ENCODE measurements at places on chromosomes 7 and 10.

DNA sequence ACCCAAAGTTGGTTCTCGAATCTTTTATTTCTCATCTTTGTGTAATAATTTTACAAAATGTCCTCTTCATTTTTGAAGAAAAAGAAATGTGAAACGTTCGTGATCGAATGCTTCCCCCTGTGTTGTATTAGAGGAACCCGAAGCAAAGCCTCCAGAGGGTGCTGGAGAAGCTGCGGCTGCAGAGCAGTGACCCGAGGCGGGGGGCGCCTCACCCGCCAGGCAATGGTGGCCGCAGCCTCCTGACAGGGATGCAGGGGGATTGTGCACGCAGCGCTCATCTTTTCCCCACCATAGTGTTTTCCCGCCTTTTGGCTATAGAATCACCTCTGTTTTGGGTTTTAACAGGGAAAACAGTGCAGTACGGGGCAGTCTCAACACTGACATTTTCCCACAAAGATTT is 307.5 kb upstream of the ANKRD30A start:
- H3K4me1 ChIP-seq, result no peaks in the 10 kb centered on the region
- H3K36me3 ChIP-seq, result no peaks in the 10 kb centered on the region
- no peak overlapping the region for H3K27ac ChIP-seq
- DNase-seq, result no peak

DNA sequence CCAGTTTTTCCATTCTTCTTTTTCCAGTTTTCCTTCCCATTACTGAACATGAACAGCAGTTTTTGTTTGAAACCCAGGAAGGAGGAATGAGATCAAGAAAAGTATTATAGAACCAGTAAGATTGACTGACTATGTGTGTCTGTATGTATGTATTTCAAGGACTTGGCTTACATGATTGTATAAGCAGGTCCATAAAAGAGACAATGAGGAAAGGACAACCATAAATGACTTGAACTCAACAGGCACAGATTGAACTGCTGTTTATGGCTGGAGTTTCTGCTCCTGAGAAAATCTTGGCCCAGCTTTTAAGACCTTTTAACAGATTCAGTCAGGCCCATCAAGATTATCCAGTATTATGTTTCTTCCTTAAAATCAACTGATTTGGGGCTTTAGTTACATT is 39.1 kb downstream of the TMEM106B start:
- no peaks in the 10 kb centered on the region for H3K27me3 ChIP-seq
- H3K27ac ChIP-seq, result no peak overlapping the region
- H3K36me3 ChIP-seq, result peaks cover 27% of the 10 kb centered on the region
- peaks cover 3% of the 10 kb centered on the region for H3K4me1 ChIP-seq
- H3K4me3 ChIP-seq, result no peak overlapping the region

DNA sequence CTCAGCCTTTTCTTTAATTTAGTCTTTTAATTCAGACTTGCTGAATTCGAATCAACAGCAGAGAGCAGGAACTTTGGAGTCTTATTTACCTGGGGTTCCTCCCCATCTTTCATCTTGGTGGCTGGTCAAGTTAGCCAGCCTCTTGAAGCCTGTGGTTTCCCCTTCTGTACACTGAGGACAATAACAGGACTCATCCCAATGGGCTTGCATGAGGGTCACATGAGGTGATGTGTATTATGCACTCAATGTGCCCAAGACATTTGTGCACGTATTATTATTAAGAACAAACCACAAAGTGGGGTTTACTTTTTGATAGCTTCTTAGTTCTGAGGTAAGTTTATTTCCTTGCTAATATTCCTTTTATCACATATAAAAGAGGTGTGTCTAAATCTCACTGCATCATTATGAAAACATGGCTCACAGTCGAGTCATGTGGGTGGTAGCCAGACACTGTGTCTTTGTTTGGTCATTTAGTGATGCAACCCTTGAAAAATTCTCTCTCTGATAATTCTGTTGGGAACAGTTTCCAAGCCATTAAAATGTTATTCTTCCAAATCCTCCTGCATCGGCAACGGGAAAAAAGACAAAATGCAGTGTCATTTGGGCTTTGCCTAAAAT is 86.5 kb upstream of the GRB10 start:
- no peak overlapping the region for H3K27ac ChIP-seq
- H3K4me3 ChIP-seq, result no peak overlapping the region
- no peaks in the 10 kb centered on the region for H3K4me1 ChIP-seq
- no peaks in the 10 kb centered on the region for H3K36me3 ChIP-seq

DNA sequence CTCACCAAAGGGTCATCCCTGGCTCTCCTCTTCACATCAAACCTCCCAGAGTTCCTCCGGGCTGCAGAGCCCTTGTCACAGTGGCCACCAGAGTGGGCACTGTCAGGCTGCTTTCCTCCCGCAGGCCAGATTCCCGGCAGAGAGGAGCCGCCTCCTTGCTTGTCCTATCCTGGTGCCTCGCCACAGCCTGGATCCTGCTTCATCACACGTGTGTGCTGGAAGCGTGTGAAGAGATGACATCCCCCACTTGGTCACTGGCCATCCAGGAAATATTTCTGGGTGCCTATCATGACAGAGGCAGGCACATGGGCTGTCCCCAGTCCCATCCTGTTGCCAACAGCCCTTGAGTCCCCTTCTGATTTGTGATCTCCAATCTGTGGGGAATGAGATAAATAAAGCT is 15.0 kb downstream of the INSIG1 start:
- no peak for DNase-seq
- no peaks in the 10 kb centered on the region for H3K4me1 ChIP-seq
- no peak overlapping the region for H3K27ac ChIP-seq
- peaks cover 16% of the 10 kb centered on the region for H3K36me3 ChIP-seq

DNA sequence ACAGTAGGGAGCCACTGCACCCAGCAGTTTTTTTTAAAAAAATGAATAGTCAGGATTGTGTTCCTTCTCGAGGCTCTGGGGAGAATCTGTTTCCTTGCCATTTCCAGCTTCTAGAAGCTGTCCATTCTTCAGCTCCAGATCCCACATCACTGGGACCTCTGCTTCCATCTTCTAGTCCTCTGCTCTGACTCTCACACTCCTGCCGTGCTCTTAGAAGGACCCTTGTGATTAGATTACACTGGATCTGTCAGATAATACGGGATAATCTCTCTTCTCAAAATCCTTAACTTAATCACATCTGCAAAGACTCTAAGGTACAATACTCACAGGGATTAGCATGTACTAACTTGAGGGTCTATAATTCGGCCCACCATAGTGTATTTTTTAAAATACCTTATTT is 158.9 kb upstream of the SP4 start:
- no peak overlapping the region for H3K27ac ChIP-seq
- peaks cover 2% of the 10 kb centered on the region for H3K36me3 ChIP-seq
- no peaks in the 10 kb centered on the region for H3K27me3 ChIP-seq

GRCh38 chr10:28459453-28460144 is 73.3 kb upstream of the WAC start:
- no peak overlapping the region for H3K4me3 ChIP-seq
- H3K4me1 ChIP-seq, result no peaks in the 10 kb centered on the region
- DNase-seq, result no peak
- no peaks in the 10 kb centered on the region for H3K36me3 ChIP-seq
- H3K27me3 ChIP-seq, result peaks cover 16% of the 10 kb centered on the region

Data from activated naive CD8-positive, alpha-beta T cell treated with anti-CD3 and anti-CD28 coated beads, Interleukin-2, amount 10 ng/mL, durations not matched to agents 7 days and 5 days (primary cell).